ENCODE measurements at places on chromosomes 16 and 17.

DNA sequence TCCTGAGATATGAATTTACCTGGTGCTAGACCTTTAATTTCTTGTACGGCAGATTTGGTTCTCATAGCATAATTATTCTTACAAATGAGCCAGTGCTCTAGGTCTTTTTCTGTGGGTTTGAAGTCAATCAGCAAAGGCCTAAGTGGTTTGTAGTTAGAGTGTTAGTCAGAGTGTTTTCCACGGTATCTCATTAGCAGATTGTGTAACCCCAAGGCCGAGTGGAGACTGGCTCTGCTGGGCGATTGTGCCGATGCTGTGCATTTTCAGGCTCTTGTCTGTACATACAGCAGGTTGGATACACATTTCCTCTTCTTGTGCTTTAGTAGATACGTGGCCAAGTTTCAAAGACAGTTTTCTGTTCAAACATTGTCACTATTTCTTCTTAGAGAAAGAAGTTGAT is 78.6 kb upstream of the CA10 start:
- no peak for DNase-seq

DNA sequence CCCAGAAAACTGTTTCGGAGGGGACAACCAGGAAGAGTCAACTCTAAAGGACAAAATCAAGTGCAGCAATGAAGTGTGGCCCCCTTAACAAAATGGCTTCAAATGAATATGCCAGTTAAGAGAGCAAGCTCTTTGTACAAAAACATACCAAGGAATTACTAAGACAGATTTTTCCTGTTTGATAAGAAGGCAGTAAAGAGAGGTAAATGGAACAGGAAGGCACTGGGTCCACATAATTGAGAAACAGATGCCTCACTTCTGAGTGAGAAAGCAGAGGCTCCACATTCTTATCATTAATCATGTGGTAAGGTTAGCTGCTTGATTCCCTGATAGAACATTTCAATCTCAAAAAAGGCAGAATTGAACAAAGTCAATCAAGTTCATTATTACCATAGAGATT is 44.9 kb downstream of the MBTD1 start:
- DNase-seq: no peak

GRCh38 chr17:80292521-80292971 is 31.9 kb downstream of the RNF213 start:
- no peak for DNase-seq

DNA sequence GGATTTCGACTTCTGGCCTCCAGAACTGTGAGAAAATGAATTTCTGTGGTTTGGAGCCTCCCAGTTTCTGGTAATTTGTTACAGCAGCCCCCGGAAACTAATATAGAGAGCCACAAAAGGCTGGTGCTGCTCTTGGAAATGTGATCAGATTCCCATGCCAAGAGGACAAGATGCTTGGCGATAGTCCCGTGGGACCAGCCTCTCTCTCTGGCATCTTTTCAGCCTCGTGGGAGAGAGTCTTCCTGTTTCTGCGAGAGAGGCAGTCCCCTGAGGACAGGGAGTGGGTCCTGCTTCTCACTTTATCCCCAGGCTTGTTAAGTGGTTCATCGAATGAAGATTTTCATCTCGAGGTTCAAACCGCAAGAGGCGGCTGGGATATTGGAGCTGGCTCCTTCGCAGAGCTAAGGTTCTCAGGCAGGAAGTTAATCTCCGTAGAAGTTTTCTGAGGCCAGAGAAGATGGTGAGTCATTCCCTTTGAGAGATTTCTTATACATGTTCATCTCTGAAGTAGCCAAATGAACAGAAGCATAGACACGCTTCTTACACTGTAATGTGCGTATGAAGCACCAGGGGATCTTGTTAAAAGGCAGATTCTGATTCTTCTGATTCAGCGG is 211.6 kb upstream of the SDK2 start:
- no peak for DNase-seq

DNA sequence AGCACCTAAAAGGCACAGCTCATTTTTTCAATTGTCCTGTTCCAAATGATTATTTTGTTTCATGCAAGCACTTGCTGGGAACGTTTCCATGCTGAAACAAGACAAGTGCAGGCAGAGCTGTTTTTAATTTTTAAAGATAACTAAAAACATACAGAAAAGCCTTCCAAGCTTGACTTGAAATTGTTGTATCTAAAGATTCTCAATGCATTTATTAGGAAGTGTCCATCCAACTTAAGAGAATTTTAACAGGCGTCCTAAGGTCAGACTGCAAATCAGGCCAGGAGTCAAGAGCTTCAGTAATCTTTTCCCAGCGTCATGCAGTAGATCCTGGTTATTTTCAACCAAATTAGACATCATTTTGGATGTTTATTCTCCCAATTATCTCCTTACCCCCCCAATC is 702.8 kb downstream of the KCNJ2 start:
- no peak for DNase-seq

DNA sequence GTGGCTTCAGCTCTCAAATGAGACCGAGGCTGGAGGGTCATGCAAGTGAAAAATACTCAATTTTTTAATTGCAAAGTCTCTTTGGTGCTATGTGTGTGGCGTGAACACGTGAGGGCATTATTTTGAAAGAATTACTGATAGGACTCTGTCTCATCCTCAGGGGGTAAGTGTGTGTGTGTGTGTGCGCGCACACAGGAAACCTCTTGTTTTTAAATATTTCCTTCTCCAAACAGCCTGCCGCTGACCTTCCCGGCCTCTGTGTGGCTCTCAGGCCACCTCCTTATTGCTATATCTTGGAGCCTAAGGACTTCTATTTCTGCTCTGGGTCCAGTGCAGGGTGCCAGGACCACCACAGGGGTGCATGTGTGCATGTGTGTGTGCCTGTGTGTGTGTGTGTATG is 99.7 kb downstream of the CMIP start:
- no peak for DNase-seq

GRCh38 chr17:10041916-10042588 is 137.0 kb upstream of the RCVRN start:
- no peak for DNase-seq

DNA sequence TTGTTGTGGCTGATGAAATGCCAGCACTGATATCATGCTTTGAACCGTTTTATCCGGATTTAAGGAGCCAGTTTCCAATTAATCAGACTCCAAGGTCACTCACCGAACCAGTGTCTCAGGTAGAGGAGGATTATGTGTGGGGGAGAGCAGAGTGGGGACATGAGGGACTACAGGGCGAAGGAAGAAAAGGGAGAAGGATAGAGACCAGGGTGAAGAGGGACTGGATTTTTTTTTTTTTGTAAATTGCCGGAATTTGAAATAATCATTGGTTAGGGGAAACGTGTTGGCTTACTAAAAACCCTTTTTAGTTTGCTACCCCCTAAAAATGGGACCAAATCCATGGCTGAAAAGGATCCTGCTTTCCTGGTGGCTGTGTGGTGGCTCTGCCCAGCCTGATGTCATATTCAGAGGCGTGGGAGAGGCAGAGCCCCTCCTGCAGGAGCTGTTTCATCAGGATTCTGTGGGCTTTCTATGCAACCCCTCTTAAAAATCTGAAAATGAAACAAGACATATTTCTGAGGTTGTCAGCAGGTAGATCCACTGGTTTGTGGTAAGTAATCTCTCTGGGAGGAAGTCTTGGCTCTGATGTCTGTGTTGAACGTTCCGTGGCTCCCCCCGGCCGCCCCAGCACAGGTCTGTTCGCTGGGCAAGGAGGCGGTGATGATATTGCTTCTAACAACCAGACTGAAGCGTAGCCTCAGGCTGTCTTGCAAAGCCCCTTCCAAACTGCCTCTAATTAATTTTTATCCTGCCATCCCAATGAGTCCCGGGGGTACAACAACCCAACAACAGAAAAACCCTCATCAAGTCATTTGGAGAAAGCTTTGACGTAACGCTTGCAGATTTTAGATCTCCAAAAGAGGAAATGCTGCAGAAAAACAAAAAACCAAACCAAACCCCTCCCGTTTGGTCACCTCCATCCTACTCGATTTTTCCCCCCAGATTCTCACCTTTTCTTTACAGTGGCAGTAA is 143.0 kb upstream of the ZFHX3 start:
- no peak for DNase-seq

GRCh38 chr17:55632893-55633292 is 89.8 kb downstream of the TMEM100 start:
- no peak for DNase-seq

DNA sequence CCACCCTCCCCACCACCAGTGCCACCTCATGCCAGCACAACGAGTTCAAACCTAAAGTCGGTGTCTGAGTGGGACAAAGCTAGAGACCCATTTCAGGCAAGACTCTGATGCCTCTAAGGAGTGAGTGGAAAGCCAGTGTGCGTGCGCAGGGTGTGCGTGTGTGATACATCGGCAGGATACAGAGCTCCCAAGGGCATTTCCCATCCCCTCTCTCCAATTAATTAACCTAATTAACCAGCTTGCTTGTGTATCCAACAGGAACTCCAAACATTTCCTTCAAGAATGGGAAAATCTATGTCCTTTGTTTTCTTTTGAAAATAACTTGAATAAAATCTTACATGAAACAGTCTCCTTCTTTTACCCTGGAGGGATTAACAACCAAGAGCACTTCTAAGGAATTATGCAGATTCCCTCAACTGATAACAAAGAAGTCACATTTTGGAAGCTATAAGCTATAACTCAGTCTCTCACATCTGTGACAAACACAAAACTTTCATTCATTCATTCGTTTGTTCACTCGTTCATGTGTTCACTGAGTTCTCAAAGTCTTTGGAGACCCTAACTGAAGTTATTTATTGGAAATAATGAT is 9.9 kb downstream of the ATPAF2 start:
- DNase-seq: no peak

DNA sequence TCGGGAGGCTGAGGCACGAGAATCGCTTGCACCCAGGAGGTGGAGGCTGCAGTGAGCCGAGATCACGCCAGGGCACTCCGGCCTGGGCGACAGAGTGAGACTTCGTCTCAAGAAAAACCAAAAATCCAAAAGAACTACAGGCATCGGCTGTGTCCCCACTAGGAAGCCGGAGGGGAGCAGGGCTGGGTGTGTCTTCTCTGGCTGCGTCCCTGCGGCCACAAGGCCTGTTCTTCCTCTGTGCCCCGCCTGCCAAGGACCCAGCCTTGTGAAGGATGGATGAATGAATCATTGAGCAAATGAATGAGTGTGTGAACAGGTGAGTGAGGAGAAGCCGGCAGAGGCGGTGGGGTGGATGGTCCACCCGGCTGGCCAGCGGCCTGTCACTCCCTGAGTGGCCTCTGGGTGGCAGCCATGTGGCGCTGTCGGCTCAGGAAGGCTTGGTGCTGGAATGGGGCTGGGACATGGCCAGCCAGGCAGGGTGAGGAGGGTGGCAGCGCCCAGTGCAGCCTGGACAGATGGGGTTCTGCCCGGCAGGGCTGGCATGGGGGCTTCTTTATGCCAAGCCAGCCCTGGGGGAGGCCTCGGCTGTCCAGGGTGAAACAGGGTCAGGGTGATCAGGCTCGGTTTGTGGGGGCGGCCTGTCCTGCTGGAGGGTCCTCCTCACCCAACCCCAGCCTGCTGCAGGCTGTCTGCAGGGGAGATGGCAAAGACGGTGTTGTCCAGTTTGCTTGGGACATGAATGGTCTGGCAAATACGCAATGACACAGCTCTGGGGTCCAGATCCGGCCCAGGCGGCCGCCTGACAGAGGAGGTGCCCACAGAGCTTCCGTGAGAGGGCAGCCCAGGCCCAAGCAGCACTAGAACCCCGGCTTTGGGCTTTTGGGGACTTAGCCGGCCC is 21.7 kb downstream of the SLC25A10 start:
- DNase-seq: no peak

DNA sequence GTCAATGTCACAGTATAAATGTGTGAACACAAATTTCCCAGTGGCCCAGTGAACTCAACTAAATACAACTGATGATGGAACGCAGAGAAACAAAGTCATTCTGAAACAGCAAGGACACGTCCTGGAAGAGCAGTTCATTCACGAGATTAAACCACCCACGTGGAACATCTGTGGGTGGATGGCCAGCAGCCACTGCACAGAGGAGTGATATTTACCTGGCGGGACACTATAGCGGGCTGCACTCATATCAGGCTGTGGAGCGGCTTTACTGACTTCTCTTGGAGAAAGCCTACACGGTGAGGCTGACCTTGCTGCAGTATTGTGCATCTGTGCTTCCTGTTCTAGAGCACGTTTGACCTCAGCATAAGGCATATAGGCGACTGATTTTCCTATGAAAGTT is 87.3 kb downstream of the TTC19 start:
- DNase-seq: no peak

DNA sequence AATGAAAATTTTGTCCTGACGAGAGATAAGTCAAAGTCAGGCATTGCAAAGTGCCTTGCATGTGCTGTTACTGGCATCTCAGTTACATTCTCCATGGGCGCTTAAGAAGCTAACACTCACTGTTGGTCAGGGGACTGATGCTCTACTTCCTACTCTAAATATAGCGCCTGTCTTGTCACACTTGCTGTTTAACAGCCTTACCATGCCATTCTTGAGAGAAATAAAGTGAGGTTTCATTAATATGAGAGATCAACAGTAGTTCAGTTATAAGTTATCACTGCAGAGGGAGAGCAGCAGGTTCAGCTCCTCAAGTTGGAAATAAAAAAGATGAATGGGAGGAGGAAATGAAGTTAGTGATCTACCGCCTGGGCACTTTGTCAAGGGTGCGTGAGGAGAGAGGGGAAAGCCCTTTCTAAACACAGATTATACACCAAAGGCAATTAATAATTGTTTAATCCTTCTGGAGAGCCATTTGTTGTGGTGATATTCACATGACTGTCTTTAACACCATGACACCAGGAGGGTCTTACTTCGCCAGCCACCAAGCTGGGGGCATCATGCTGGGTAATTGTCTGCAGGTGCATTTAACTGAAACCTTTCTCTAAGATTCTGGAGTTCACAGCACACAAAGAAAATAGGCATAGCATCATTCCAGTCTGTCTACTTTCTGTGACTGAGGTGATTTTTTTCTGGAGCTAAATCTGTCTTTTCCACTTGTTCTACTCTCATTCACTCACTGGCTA is 568.7 kb upstream of the HSBP1 start:
- no peak for DNase-seq

DNA sequence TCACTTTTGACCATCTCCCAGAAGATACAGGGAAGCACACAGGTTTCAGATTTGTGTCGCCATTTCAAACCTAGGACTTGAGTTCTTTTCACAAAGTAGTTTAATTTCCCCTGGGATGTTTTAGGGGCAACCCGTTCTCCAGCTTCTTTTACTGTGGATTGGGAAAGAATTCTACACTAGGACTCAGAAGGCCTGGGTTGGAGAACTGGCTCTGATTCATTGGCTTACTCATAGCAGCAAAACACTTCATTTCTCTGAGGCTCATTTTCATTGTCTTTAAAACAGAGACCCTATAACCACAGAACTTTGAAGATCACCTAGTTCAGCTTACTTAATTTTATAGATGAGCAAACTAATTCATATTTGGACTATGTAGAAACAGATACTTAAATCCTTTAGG is 175.9 kb upstream of the SALL1 start:
- no peak for DNase-seq

- peak; percentile 81 for DNase-seq
Observed at GRCh38 chr16:75622761-75623605, at the start of gene ADAT1. Gene ADAT1 (minus strand): TSS chr16:75623281. CDS start chr16:75620799, 2,482 bp downstream.

All from Panc1 (cell line).